ENCODE measurements at places on chromosomes 5 and 9.

DNA sequence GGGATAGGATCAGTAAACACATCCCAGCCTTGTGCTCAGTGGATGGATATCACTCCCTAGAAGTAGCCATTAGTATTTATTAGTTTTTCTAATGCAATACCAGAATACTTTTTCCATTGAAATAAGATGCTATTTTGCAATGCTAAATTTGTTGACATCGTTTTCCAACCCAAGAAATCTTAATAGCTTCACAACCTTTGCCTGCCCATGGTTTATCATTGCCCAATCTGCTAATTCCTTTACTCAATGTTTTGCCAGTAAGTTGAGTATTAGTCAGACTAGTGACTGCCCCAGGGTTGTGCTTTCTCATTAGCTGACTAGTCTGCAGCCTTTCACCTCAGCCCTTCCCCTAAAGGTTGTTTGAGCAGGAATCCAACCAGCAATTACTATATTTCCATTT is 62.9 kb downstream of the NREP start:
- no peak for DNase-seq

- DNase-seq, result no peak
These were observed 308.2 kb downstream of the ARL15 start for GRCh38 chr5:54001976-54002775.

- no peak for DNase-seq
These were observed 79.6 kb downstream of the SMIM15 start for GRCh38 chr5:61082516-61083280.

GRCh38 chr9:127131871-127132270 is 9.4 kb upstream of the ANGPTL2 start:
- DNase-seq, result no peak

GRCh38 chr5:95861221-95861863 is 38.8 kb upstream of the GLRX start:
- DNase-seq, result no peak

DNA sequence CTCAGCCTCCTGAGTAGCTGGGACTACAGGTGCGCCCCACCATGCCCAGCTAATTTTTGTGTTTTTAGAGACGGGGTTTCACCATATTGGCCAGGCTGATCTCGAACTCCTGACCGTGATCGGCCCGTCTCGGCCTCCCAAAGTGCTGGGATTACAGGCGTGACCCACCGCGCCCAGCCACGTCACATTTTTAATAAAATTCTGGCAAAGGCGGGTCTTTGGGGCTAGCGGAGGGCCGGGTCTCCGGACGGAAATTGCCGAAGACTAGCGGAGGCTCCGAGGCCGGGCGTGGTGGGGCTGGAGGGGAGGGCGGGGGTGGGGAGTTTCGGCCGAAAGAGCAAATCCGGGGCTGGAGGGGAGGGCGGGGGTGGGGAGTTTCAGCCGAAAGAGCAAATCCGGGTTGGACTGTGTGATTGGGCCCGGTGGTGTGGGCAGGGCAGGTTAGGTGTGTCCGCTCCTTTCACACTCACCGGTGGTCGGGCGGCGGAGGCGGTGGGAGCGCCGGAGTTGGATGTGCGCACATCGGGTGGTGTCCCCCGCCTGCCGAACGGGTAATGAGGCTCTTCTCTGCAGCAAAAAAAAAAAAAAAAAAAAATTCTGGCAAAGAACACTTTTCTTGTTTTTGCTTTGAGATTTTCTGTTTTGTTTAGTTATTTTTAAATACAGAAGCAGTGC is 27.1 kb downstream of the RUFY1 start:
- DNase-seq, result no peak

- no peak for DNase-seq
These were observed 2.2 kb downstream of the NR6A1 start for GRCh38 chr9:124768750-124769548.

DNA sequence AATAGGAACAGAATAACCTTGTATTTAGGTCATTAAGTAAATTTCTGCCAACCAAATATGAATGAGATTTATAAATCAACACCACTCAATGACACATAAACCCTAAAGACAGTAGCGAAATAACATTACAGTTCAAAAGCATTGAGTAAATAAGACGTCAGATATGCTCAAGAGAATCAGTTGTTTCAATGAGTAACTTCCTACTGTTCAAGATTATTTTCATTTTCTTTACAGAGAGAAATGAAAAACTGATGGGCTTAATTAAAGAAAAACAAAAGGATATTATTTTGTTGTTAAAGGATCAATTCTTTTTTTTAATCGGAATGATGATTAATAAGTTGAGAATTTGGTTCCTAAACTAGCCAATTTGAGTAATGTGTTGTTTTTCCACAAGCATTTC is 150.1 kb downstream of the BNC2 start:
- no peak for DNase-seq

DNA sequence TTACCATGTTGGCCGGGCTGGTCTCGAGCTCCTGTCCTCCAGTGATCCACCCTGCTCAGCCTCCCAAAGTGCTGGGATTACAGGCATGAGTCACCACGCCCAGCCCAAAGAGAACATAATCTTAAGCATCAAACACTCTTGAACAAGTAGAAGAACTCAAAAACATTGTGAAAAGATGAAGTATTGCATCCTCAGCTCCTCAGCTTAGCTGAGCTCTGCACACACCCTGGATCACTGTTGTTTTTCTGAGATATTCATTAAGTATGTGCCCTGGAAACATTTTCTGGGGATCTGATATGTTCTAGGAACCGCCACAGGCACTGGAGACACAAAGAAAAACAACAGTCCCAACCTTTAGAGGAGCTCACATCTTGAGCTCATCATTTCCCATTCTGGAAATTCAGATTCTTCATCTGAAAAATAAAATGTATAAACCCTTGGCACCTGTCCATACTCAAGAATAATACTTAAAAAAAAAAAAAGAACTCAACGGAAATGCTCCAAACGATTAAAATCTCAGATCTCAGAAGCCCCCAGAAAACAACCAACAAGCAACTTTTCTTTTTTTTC is 62.2 kb upstream of the ZNF462 start:
- no peak for DNase-seq

DNA sequence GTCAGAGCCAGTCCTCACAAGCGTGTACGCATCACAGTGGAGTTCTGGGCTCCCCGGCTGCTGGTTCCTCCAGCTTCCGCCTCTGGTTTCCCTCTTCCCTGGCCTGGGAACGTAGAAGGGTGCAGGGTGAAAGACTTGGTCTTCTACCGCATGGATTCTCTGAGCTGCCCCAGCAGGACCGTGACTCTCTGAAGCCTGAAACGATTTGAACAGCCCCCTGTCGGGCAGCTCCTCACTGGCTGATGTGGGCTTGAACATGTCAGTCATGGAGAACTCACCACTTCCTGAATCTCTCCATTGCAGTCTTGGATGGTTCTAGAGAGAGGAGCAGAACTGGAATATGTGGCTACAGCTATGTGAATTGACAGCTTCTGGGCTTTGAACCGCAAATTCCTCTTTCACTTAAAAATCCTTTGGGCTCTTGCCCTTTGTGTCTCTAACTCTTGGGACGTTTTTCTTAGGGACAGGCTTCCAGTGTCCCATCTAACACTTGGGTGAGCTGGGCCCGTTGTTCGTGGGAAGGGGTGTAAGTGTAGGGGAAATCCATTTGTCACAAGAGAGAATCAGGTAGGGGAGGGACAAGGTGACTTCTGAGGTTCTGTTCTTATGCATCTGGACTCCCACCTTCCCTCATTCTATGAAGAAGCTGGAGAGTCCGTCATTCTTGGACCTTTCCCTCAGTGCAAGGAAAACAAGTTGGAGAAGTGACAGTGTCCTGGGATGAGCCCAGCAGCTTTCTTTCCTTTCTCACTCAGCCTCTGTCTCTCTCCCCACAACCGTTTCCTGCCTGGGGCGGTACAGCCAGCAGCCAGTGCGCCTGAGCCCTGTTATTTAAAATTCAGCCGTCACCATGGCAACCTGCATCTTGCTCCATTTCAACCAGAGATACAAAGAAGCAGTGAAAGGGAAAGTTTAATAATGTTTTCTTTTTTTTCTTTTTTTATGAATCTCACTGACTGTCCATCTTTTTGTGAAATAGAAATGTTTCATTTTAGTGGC is 84.7 kb downstream of the PTTG1 start:
- no peak for DNase-seq

- no peak for DNase-seq
These were observed 480.5 kb downstream of the EBF1 start for GRCh38 chr5:158619083-158619788.

DNA sequence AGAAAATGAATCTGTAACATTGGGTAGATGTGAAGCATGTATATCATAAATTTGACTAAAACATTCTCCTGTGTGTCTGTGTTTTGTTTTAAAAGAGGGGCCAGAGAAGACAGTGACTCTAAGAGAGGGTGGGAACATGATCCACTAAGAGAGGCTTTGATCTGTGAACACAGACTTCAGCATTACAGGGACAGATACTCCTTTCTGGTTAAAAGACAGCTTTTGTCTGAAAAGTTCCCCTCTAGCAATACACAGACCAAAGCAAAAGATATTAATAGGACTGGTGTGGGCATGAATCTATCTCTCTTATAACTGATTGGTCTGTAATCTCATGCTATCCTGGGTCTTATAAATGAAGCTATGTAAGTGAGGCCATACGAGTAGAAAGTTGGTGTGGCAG is 150.9 kb downstream of the NUDT12 start:
- DNase-seq, result no peak

DNA sequence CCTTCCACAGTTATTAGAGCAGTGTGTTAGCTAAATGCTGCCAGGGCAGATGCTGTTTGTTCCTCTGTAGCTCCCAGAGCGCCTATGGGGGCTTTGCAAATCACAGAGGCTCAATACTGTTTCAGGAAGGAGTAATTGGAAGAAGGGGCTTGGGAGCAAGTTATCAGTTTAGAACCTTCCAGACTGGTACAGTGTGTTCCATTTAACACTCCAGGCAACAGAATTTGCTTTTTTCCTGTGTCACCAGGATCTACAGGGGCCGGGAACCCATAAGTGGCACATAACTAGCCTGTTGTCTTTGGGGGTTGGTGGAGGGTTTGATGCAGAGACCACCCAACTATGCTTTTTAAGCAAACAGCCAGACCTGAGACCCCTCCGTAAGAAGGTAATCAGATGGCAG is 307.3 kb upstream of the KCNN2 start:
- no peak for DNase-seq

DNA sequence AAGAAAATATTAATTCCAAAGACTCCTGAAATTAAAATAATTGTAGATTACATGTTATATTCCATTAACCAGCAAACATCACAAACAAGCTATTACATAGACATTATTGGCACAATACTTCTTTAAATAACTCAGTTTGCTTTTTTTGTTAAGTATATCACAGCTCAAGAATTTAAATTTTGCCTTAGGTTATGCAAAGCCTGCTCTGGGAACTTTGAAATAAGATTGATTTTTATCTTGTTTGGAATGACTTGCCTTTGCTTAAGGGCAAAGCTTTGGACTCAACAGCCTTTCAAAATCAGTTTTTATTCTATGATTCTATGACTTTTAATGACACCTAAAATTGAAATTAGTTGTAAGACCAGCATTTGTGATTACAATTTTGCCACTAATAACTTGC is 78.2 kb downstream of the ALDH7A1 start:
- no peak for DNase-seq

DNA sequence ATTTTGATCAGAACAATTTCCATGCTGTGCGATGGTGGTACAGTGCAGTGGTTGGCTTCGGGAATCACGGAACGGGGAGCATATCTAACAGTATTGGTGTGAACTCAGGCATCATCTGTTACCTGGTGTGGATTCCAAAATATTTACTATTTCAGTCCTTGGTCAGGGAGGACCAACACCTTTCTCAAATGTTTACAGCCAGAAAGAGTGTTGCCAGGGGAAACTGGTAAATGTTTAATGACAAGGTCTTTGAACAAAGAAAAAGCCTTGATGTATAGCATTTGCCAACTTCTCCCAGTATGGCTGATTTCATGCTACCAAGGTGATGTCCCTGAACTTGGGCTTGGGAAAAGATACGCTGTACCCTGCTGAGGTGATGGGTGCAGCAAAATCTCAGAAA is 145.6 kb upstream of the POC5 start:
- no peak for DNase-seq
